ENCODE measurements at places on chromosomes 3 and 15.

DNA sequence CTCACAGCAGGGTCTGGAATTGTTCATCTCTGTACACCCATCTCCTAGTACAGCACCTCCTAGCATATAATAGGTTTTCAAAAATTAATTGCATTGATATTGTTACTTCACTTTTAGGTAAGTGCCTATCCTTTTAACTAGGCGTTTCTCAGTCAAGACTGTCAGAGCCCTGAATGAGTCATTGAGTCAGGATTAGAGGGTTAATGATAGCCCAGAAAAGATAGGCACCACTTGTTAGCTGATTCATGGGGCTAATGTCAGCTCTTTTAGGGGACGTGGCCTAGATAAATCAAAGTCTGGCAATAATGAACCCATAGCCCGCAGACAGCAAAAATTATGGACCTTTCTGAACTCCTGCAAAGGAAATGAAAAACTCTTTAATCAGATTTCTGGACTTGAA is 42.9 kb downstream of the TIMP4 start:
- no peak for DNase-seq

DNA sequence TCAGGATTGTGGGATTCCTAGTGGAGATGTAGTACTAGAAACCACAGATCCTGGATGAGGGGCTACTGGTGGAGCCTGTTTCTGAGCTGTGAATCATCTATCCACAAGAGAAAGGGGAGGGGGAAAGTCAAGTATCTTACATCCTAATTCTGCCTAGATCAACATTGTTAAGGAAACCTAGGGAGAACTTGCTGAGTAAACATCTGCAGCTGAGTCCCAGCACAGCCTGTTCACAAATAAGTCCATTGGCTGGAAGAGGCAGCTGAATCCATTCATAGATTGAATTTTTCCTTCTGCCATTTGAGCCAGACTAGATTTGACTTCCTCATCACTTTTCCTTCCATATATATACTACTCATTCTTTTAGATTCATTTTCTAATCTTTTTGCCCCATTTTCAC is 460.5 kb downstream of the TUSC7 start:
- DNase-seq: no peak

DNA sequence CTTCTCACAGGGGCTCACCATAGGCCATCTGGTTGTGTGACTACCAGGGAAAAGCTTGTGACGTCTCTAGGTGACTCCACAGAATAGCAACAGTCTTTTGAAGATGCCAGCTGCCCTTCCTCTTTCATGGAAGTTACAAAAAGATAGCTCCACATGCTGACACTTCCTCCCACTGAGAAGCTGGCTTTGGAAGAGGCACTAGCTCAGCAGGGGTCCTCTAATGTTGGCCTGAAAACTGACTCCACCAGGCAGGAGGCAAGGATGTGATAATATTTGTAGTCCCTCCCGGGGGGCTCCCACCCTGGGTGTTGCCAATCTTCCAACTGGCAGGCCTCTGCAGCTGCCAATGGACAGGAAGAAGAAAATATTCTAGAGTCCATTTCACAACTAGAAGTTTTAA is 343.5 kb downstream of the NEK10 start:
- DNase-seq: no peak

- peak; percentile 80 for DNase-seq
Observed at GRCh38 chr3:71050538-71051258, 532.8 kb downstream of the FOXP1 start.

DNA sequence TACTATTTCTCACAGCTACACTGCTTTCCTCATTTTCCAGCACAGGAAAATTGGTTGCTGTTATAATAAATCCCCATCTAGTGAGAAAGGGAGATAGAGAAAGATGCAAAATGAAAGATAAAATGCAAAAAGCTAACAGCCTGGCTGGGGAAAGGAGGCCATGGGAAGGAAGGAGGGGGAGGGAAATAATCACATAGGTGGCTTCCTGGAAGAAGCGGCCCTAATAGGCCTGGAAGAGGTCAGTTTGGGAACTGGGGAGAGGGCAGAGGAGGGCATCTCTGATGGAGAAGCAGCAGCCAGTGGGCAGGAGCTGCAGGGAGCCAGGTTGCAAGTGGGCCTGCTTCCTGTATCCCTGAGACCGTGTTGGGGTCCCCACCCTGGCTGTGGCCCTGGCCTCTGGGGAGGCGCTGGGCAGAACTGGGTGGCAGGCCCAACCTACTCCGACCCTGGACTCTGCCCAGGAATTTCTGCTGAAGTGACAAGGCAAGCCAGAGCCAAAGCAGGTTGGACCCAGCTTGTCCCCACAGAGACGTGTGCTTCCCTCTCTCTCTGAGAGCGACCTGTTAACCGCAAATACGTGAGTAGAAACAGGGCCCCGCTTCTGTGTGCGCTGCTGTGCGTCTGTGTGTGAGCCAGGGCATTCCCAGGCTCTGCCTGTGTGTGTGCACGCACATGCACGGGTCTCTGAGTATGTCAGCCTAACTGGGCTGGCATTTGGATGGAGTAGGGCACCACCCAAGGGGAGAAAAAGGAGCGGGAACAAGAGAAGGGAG is 1.9 kb downstream of the SLC28A1 start:
- DNase-seq: no peak

- DNase-seq: no peak
Observed at GRCh38 chr15:36779744-36780408, 200.4 kb downstream of the CDIN1 start.

GRCh38 chr3:33940736-33941135 is 142.3 kb downstream of the PDCD6IP start:
- DNase-seq: no peak

- DNase-seq: no peak
Observed at GRCh38 chr3:71659864-71660591, 65.2 kb downstream of the EIF4E3 start.
